Fibroblast of lung (primary cell): ENCODE measurements at places on chromosomes 11 and 22. TPM values are rescaled to one million over a fixed set of nuclear protein-coding genes. Genes with fewer than 3 reads are reported as not detected.

DNA sequence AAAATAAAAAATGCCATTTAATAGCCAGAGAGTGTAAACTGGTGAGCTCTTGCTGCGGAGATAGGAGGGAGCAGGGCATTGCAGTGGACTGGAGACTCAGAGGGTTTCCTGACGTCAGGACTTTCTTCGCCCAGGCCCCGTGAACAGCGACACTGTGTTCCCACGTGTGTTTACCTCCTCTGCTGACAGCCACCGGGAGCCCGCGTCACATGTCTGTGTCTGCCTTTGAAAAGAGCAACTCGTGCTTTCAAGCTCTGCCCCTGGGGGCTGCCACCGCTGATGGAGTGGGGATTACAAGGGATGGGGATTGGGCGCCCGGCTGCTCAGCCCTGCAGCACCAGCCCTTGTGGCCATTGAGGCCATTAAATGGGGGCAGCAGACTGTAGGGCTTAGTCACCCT lies 3.3 kb downstream of the TANGO2 start:
- DNase-seq, result no peak

DNA sequence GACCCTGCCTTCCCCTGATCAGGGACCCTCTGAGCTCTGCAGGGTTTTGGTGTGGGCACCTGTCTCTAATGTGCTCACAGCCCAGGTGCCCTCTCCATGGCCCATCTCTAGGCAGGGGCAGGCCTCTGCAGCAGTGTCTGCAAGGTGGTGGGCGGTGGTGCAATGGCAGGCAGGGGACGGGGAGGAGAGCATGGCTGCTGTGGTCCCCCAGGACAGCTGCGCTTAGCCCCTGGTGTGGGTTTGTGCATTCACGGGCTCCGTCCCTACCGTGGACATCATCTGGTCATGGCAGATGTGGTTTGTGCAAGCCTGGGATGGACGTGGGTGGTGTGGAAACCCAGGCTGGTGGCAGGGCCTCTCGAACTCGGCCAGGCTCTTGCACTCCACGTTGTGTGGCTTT lies 443.1 kb downstream of the TBC1D22A start:
- DNase-seq, result no peak

Gene LRRC4C
- polyA plus RNA-seq, result 0.02 and 0.07 TPM in 2 replicates

GRCh38 chr22:35685731-35686130 lies 31.9 kb upstream of the APOL5 start:
- no peak for DNase-seq

DNA sequence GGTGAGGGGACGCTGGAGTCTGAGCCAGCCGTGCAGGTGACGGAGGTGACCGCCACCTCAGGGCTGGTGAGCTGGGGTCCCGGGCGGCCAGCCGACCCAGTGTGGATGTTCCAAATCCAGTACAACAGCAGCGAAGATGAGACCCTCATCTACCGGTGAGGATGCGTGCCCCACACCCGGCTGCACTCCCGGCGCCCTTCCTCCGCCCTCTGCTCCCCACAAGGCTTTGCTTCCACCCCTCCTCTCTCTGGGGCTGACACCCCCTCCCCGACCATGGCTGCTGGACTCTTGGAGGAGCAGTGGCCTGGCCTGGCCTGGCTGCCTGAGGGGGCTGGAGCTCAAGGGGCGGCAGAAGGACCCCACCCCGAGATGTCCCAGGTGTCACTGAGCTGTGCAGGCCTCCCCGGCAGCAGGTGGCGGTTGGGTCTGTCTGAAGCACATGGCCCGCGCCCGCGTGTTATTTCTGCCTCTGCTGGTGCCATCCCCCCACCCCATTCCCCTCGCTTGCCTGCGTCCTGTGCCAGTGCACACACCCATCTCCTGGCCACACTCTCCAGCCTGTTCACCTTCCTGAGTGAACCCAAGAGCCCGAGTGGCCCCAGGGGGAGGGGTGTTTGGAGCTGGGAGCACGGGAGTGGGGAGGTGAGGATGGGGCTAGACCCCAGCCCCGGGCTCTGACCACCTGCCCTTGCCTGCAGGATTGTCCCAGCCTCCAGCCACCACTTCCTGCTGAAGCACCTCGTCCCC lies 2.2 kb downstream of the LRFN4 start:
- DNase-seq, result no peak
